ENCODE measurements at places on chromosomes 6 and 20.

GRCh38 chr6:20755631-20756030 lies 221.4 kb downstream of the CDKAL1 start:
- DNase-seq, result no peak

DNA sequence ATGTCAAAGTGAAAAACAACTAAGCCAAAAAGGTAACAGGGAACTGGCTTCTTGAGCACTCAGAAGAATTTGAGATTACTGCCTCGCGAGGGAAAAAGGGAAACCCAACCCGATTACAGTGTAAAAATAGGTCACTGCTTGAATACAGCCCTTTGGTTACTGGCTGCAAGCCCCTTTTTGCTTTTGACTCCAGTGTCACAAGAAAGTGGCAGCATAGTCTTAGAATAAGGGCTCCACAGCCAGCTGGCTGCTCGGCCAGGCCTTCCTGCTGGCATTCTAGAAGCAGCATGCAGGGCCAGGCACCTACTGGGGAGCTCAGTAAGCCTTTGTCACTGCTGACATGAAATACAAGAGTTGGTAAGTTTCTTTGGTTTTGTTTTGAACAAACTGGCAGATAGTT lies 83.0 kb downstream of the ZHX3 start:
- DNase-seq, result no peak

DNA sequence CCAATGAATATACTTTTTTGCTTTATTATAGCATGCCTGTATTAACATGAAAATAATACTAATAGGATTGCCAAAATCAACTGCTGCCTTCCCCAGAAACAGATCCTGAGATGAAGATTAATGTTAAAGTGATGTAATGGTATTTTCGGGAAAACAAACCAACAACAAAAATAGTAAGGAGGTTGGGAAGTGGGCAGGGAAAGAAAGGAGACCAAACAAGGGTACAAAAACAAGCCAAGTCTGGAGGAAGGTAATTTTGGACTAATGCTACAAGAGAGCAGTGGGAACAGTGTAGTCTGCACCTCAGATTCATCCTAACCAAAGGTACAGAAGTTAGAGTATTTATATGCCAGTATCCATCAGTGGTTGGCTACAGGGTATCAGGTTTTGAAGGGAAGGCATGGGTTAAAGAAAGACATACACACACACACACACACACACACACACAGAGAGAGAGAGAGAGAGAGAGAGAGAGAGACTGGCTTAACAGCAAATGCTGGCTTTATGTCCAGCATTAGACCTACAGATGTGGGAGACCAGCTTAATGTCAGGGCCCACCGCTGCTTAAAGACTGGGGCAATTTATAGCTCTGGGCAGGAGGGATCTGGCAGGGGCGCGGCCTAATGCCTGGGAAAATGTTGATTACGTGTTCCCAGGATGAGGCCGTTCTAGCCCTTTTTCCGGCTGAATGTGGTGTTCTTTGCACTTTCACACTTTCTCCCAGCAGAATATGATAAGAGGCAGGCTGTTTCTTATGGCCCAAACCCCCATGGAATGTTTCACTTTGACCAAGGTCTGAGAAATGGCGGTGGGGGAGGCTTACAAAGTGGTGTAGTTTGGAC lies 3.8 kb upstream of the SLC17A1 start:
- no peak for DNase-seq

DNA sequence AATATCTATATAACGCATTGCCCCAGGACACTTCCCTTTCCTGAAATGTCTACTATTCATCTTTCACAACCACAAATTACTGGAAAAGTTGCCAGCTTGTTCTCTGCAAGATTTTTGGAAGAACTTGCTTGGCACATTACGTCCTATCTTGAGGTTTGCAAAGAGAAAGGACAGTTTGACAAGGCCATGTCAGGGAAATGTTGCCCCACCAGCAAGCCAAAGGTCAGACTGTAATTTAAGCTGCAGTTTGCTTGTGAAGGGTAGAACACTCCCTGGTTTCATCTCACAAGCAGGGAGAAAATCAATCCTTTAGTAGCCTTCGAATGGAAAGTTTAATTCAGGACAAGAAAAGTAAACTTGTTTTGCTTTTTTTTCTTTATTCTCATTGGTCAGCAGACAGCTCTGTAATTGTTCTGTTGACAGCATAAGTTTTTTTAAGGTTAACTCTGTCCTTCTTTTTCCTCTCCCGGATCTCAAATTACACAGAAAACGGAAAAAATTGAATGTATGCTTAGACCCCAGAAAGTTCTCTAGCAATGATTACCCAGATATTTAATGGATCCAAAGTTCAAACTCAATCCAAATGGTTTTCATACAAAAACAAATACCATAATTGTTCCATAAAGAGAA lies 541.8 kb upstream of the NRSN1 start:
- DNase-seq, result no peak

DNA sequence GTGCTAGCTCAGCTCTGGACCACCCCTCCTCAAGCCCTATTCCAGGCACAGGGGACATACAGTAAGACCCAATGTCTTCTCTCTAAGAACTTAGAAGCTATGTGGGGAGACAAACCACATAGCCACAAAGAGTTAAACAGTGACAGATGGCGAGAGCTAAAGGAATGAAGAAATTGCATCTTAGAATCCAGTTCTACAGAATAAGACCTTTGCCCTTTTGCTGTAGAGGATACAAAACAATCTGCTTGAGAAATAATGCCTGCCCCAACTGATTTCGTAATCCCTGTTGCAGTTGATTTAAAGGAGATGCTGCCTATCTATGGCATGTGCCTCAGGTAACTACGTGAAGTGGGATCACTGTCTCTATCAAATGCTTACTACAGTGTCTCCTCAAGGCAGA lies 31.2 kb downstream of the TNFRSF21 start:
- DNase-seq, result no peak

- peak; percentile 88 for DNase-seq
Measured at GRCh38 chr20:62318400-62319345, 15.9 kb downstream of the ADRM1 start.

- no peak for DNase-seq
Measured at GRCh38 chr6:146985966-146986365, 218.3 kb upstream of the STXBP5 start.

GRCh38 chr6:82646231-82646615 lies 282.6 kb downstream of the TPBG start:
- no peak for DNase-seq

DNA sequence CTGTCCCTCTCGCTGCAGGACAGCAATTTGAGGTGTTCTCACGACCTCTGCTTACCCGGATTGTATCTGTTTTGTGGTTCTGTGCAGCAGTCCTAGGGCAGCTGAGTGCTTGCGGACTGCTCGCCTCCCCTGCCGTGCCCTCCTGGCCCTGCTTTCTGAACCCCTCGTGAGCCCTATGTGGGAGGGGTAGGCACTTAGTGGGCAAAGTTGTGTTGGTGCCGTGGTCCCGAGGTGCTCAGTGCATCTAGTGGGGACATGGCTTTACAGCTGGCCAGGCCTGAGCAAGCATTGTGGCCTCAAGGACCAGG lies 5.2 kb downstream of the TMEM181 start:
- no peak for DNase-seq

GRCh38 chr20:15882553-15882952 lies 690.7 kb downstream of the KIF16B start:
- no peak for DNase-seq

- DNase-seq, result no peak
Measured at GRCh38 chr20:57301026-57301425, 28.6 kb upstream of the SPO11 start.

DNA sequence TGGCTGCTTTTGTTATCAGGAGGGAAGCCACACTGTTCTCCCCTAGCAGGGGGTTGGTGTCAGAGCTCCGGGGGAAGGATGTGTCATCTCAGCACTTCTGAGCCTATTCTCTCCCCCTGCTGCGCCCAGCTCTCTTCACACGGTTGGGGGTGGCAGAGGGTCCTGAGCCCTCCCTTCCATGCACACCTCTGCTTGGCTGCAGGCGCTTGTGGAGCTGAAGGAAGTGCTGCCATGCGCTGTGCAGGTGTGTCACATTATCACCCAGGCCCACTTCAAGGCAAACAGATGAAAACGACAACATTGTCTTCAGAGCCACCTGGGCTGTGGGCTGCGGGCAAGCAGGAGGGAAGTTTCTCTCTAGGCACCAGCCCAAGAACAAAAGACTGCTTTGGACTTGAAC lies 263.4 kb downstream of the BMP7 start:
- DNase-seq, result peak; percentile 64

DNA sequence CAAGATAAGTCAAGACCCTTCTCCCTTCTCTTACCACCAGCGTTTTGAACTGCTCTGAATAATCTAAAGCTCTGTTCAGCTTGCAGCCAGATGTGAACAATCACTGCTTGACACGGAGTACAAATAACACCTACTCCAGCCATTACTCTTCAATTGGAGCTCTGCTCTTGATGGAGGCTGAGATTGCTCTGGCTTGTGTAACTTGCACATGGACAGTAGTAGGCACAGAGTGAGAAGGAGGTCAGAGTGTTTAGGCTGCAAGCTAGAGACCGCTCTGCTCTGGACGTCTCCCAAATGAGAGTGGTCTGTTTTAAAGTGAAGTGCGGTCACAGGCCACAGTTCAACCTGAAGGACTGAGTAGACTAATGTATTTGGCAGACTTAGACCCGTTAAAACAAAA lies 158.3 kb downstream of the HDGFL1 start:
- no peak for DNase-seq

- DNase-seq, result no peak
Measured at GRCh38 chr6:137883400-137884148, 16.5 kb downstream of the TNFAIP3 start.

GRCh38 chr6:25661129-25661779 lies 9.2 kb downstream of the SCGN start:
- DNase-seq, result no peak

DNA sequence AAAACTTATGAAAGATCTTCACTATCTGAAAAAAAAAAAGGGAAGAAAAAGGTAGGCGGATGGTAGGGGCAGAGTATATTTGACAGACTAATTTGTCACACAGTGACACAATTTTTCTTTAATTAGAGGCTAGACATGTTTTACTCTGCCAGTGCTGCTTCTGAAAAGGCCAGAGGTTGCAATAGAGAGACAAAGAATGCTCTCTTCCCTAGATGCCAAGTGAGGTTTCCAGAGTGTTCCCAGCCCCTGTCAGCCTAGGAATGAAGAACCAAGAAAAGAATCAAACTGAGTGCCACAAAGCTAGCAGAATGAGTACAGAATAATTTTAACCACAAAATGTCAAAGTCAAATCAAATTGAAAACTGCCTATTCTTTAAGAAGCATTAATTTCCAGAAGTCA lies 13.0 kb downstream of the PNISR start:
- no peak for DNase-seq

GRCh38 chr6:163146036-163146435 lies 268.5 kb upstream of the QKI start:
- no peak for DNase-seq

- DNase-seq, result no peak
Measured at GRCh38 chr6:169320013-169320412, 66.4 kb upstream of the THBS2 start.

DNA sequence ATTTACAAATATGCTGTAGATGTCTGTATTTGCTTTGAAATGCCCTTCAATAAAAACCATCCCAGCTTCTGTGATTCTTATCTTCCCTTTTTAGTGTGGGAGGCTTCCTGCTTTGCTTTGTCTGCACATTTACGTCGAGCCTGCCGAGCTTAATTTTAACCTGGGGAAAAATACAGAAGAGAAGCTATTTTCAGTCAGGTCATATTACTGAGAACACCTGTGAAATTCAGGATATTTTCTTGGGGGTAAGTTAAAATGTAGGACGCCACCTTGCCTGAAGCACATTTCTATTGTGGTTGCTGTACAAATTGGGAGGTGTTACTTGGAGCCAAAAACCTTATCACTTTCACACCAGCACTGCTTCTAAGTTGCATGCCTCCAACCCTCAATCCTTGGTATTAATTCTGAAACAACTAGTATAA lies 43.6 kb upstream of the FUCA2 start:
- DNase-seq, result no peak

- no peak for DNase-seq
Measured at GRCh38 chr6:82179415-82179814, 68.1 kb downstream of the IBTK start.

- no peak for DNase-seq
Measured at GRCh38 chr6:112786801-112787200, 439.7 kb downstream of the RFPL4B start.

DNA sequence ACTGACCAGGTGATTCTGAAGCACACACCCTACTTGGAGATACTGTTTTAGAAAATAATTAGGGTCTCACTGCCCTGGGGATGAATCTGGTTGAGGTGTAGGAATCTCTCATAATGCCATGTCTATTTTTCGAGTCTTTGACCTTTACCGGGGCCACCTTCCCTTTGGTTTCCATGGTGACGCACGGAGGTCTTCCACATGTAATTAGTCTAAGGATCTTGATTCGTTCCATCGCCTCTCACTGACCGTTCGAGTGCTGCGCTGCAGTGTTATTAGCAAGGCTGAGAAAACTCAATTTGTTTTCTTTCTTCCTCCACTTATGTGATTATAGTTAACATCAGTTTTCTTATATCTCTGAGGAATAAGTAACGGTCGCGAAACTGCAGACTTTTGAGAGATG lies 144.3 kb upstream of the SPACA1 start:
- no peak for DNase-seq

GRCh38 chr6:106448000-106448426 lies 87.5 kb downstream of the CRYBG1 start:
- DNase-seq, result no peak

DNA sequence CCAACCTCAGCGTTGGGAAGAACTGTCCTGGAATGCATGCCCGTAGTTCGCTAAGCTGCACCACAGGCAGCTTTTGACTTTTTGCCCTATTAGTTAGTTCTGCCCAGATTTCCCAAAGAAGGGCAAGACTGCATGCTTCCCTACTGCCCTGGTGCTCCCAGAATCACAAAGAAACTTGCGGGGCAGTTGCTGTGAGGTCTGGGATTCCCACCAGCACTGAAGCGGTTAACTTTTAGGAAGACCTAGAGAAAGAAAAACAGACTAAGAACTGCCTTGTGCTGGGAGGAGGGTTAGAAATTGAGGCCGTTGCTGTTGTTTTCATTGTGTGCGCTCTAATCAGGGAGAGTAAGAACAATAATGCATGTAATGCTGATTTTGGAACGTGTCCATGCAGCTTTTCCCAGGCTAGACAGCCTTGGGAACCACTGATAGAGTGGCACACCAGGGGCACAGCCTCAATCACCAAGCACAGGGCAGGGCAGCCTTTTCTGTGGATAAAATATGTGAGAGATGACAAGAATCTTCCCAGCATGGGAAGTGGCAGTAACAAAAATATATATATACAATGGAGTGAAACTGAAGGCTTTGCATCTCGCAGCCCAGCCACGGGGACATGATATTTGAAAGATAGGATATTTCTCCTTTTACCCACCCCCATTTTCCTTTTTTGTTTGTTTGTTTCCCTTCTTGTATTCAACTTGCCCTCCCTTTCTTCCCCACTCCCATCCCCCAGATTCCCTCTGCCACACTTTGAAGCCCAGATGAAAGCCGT lies 137.7 kb upstream of the HEY2 start:
- no peak for DNase-seq

- DNase-seq, result no peak
Measured at GRCh38 chr6:25042036-25042521, 106.3 kb upstream of the RIPOR2 start.

- no peak for DNase-seq
Measured at GRCh38 chr6:158157064-158157764, 10.8 kb downstream of the SERAC1 start.
